ENCODE measurements at places on chromosomes 12 and 14.

GRCh38 chr12:48930475-48930874 is 5.2 kb upstream of the FKBP11 start:
- DNase-seq: no peak

DNA sequence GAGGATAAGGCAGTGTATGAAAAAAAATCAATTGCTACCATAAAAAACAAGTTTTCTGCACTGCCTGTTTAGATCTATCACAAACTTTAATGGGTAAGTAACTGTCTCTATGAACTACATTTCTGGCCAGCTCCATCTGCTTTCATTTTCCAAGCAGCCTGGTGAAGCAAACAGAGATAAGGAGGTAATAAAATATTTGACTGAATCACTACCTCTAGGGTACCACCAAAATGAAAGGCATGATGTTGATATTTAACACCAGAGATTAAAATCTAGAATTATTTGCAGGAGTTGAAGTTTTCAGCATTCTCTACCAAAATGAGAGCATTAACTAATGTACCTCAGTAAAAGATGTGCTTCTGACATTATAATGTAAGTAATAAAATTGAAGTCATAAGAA is 863.5 kb upstream of the MGAT4C start:
- no peak for DNase-seq

GRCh38 chr14:24095271-24096068 is 1.4 kb downstream of the PCK2 start:
- DNase-seq: no peak

DNA sequence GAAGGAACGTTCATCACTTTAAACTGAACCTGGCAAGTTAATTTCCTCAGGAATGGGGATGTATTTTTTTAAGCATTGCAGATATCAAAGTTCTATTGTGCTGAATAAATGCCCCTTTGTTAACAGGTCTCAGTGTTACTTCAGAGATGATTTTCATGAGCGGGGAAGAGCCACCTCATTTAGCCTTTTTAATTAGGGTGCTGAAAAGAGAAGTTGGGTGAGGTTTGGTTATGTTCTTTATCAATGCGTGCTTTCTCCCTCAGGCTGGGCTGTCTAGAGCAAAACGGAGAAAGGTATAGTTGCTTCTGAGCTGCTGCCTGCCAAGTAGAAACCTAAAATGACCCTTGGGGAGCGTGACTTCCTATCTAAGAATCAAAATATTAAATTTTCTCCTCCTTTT is 8.0 kb upstream of the HIP1R start:
- no peak for DNase-seq

GRCh38 chr14:71321574-71322315 is 414.5 kb downstream of the PCNX1 start:
- DNase-seq: no peak
